ENCODE measurements at places on chromosomes 4 and X.
A peak's percentile ranks its signal among the peaks of the same experiment; 100 is the strongest.

- peak; percentile 86 for ATAC-seq
Measured at GRCh38 chr4:105236202-105236915, 89.7 kb downstream of the TET2 start.

DNA sequence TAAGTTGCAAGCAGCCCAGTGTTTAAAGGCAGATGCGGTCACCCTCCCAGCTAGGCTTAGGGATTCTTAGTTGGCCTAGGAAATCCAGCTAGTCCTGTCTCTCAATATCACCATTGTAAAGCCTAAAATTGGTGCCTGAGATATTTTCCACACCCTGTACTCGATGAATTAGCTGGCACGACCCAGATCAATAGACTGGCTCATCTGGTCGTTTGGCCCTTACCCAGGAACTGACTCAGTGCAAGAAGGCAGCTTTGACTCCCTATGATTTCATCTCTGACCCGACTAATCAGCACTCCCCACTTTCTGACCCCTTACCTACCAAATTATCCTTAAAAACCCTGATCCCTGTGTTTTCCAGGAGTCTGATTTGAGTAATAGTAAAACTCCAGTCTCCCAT lies 384.9 kb upstream of the SLC7A11 start:
- no peak for ATAC-seq

GRCh38 chrX:131226591-131226990 lies 62.5 kb downstream of the IGSF1 start:
- no peak for ATAC-seq

DNA sequence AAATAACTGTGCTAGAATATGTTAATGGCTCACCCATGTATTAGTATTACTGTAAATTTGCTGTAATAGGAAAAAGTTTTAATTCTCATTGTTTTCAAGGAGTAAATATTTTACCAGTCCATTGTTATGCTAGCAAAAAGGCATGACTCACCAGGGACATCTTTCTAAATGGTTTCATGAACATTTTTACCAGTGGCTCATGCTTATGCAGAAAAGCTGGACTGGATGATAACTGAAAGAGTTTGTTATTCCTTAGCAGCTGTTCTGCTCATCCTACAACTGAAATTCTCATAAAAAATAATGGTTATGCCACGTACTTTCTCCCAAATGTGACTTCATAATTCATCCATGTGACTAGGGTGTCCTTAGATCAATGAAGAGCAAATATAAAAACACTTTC lies 111.9 kb upstream of the PCDH18 start:
- ATAC-seq, result no peak

GRCh38 chr4:110046588-110047049 lies 133.9 kb downstream of the EGF start:
- no peak for ATAC-seq

DNA sequence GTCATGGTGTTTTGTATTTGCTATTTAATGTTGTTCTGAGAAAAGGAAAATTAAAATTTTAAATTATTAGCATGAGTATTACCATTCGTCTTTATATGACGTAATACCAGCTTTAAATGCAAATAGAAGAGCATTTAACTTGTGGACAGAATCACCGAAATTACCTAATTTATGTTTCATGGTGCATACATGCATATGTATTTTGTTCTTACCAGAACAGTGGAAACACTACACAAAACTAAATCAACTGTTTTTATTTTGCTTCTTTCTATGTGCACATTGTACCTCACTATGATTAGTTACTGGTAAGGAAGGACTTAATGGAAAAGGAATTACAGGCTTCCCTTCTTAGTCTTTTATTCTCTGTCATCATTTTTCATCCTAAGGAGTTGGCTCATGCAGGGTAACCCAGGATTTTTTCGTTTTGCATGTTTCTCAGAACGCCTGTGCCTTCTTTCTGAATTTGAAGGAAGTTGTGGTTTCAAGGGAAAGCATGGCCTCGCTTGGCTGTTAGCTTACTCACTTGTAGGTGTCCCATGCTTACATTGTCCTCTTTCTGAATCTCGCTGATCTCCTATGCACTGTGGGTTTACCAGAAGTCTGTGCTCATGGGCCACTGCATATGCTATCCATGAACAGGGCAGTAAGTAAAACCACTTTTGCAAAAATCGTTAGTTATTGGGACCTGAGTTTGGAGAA lies 300.0 kb upstream of the PUDP start:
- no peak for ATAC-seq

DNA sequence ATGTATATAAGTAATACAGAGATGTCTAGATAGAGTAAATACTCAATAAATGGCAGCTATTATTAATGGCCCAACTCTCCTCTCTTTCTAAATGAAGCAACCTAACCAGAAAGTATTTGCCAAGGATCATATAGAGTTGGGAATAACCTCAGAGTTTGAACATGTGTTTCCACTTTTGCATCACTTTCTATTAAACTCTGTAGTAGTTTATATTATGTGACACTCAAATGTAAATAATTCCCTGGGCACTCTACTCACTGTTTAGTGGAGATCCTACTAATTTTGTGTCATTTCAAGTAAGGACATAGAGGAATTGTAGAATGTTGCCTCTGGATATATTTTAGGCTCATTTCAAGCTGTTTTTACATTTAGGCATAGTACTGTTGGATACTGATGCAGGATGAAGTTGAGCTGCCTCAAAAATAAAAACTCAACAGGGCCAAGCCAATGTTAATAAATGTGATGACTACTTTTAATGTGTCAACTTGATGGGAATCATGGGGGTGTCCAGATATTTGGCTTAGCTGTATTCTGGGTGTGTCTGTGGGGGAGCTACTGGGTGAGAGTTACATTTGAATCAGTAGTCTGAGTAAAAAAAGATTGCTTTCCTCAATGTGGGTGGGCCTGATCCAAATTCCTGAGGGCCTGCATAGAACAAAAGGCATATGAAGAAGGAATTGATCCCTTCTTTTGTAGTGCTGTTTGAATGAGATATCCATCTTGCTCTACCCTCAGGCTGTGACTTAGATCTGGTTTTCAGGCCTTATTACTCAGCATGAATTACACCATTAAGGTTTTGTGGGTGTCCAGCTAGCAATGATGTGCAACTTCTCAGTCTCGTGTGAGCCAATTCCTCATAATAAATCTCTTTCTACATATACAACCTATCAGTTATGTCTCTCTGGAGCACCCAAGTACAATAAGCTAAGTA lies 1368.2 kb downstream of the STIM2 start:
- ATAC-seq, result no peak

DNA sequence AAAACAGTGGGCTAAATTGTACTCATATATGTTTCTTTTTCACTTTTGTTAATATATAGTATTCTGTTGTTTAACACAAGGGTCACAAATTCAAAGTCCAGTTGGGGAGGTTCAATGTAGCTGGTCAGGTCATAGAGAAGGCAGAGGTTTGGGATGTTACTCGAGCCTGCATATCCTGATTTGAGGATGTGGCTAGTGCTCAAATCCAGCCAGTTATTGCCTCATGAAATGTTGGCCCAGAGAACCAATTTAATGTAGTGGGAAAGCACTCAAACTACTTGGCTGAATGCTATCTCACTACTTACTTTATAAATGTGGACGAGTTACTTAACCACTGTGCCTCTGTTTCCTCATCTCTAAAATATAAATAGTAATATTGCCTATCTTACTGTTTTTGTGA lies 12.5 kb downstream of the USO1 start:
- no peak for ATAC-seq

GRCh38 chr4:15704129-15704528 lies 1.3 kb downstream of the BST1 start:
- ATAC-seq, result no peak

DNA sequence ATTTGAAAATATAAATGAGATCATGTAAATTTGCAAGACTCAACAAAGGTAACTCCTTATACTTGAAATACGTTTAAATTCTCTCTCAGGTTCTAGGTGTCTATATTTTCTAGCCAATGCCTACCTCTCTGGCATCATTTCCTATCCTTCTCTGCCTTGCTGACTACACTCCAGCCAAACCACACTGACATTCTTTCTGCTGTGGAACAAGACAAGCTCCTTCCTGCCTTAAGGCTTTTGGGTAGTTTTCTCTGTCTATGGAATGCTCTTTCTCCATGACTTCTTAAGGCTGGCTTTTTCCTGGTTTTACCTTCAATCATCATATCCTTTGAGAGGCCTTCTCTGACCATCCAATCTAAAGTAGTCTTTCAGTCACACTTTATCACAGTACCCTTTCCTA lies 201.0 kb downstream of the SPRY1 start:
- no peak for ATAC-seq

GRCh38 chr4:94540476-94540875 lies 88.7 kb downstream of the PDLIM5 start:
- no peak for ATAC-seq

DNA sequence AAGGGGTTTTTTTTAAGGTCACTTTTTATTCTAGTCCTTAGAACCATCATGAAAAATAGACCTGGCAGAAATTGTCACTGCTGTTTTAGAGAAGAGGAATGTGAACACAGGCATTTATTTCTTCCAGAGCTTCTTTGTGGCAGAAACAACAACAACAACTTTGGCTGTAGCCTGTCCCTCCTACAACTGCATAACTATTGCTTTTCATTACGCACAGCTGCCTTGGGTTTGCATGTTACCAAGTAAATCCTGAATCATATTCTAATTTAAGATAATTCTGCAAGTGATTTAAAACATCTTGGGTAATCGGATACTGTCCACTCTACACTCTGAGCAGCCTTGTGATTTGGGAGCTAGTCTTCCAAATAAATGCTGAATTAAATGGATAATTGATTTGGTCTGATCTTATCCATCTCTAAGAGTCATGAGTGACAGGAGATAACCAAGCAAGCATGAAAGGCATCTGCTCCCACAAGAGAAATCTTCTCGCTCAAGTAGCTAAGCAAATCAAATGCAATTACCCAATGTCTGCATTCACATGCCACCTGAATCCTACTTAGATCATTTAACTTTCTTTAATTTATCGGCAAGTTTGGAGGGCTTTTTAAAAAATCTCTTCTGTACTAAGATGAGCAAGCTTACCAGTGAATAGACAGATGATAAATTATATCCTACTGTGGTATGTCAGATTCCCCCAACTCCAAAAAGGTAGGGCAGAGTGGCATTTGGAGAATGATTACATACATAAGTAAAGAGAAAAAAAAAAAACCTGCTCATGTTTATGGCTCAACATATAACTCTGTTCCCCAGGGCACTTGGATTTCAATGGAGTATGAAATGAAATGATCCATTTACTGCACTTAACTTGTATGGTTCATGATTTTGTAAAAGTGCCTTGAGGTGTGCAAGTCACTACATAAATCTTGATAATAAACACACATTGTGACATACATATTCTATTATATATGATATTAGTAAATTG lies 73.6 kb downstream of the EGF start:
- ATAC-seq, result no peak

DNA sequence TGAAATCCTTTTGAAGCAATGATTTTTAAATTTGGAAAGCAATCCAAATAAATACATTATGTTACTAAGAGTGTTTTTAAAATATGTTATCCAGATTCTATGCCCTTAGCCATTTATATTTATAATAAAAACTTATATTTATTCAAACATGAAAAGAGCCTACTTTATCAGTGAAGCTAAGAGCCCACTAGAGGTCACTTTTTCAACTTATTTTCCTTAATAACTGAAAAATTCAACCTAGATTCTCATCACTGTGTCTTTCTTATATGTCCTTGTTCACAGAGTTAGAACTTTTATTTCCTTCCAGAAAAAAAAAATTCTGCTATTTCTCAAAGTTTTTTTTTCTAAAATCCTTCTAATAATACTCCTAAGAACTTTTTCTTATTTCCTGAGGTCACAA lies 23.9 kb downstream of the PRDM8 start:
- no peak for ATAC-seq

DNA sequence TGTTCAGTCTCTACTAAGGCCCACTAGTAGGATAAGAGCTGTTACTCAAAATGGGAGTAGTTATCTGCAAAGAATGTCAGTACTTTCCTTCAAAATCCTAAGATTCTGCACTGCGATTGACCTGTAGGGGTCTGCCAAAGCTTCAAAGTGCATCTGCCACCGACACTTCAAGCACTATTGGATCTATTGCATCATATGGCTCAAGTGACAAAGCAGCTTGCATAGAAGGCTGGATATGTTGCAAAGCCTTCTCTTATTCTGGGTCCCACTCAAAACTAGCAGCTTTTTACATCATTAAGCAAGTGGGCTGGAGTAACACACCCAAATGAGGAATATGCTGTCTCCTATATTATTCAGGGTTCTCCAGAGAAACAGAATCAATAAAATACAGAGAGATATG lies 115.4 kb upstream of the EMCN start:
- ATAC-seq, result no peak

DNA sequence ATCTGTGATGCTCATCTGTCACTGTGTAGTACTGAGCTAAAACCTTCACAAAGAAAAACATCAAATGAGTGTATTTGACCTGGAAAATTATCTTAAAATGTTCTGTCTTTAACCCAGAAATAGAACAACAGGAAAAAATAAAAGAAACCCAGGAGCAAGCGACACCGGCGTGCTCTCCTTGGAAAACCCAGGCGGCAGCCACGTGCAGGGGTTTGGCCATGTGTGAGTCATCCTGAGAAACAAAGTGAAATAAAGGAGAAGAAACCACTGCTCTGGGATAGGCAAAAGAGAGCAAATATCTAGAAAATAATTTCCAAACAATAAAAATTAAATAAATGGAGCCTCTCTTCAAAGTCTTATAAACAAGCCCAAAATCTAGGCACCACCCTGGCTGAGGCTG lies 20.0 kb upstream of the TMEM128 start:
- ATAC-seq, result no peak

GRCh38 chrX:153342762-153343558 lies 9.0 kb downstream of the ZNF275 start:
- ATAC-seq, result no peak

DNA sequence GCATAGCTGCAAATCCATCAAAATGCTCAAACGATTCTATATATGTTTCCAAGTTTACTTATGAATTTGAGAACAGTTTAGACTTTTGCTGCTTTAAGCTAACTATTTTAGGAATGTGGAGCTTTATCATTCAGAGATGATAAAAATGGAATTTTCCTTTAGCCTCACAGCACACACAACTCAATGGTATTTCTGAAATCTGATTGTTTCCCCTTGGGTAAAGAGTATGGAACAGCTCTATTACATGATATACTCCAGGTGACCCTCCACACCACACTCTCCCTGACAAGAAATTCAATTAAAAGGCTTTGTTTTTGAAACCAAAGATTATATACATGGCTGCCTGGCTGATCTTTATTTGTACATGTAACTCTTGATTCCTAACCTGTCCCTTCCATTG lies 120.0 kb downstream of the LUZP4 start:
- no peak for ATAC-seq

- peak; percentile 69 for ATAC-seq
Measured at GRCh38 chrX:15911734-15912550, 57.3 kb upstream of the AP1S2 start.

DNA sequence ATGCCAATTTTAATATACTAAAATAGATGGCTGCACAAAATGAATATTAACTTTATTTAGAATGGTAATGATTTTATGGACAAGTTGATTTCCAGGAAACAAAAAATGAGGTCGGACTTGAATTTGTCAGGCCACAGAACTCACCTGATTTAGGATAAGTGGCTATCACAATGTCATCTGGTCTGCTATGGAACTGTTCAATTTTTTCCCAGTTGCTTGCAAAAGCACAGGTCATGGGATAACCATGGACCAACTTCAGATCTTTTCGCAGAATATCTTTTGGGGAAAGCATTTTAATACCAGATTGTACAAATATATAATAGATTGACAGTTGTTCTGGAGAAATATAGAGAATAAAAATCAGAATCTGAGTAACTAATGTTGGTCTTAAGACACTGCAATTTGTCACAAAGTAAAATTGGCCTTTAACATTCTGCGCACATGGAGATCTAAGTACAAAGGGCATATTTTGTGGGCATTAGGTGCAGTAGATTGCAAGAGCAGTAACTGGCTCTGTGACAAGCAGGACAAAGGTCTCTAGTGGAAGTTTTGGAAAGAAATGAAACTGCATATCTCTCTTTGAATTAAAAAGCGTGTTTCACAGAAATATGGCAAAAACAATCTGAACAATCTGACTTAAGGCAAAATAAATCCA lies 5.4 kb downstream of the SULT1B1 start:
- no peak for ATAC-seq
